NCI-H2081 (cell line): ENCODE measurements at places on chromosomes 4 and X.

DNA sequence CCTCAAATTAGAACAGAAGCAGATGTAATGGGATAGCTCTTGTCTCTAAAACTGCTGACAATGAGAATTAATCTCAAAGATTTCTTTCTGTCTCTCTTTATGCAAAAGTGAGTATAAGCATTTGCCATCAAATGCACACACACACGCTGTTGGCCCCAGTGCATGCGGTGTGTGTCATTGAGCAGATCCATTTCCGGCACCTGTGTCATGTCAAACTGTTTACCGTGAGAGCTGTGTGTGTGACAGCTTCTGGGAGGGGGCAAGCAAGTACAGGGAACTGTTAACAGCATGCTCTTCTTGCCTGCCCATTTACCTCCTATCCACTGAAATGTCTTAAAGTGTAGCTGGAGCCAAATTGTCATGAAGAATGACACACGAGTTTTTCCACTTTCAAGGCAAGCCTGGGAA is 297.9 kb upstream of the FAT4 start:
- DNase-seq = no peak

DNA sequence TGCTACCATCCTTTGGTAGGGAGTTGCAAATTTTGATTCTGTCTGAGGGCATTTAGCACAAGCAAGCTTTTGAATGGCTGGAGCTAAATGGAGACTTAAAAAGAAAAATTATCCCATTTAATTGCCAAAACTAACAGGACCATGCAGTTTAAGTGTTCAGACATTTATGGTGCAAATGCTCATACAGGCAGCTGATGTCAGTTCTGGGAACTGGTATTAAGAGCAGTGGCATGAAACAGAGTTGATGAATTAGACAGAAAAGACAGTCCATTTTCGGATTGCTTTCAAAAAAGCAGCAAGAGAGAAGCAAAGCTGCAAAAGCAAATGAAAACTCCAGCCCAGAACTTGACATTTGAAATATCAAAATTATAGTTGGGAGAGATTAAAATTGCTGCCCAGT is 1.3 kb downstream of the SCRG1 start:
- DNase-seq = no peak

DNA sequence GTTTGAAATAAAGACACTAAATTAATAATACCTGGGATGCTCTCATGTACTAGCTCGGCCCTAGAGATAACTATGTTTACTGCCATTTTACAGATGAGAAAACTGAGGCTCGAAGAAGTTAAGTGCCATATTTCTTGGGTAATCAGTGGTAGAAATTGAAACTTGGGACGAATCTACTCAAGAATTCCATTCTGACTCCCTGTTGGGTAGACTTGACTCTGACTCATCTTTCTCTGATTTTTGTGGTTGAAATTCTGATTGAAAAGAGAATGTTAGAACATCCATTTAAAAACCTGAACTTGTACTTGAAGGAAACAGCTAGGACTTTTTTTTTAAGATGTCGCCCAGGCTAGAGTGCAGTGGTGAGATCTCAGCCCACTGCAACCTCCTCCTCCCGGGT is 50.1 kb upstream of the NSUN7 start:
- no peak for DNase-seq

DNA sequence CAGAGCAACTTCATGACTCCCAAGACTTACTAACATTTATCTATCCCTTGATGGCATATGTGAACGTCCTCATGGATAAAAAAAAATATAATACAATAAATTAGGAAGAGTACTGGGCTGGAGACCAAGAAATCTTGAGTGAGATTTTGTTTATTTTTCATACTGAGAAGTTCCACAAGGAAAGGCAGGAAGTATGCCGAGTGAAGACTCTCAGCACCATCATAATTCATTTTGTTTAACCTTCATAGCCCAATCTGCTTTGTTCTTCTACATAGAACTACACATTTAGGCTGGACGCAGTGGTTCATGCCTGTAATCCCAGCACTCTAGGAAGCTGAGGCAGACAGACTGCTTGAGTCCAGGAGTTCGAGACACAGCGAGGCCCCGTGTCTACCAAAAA is 198.3 kb downstream of the NSUN7 start:
- no peak for DNase-seq

GRCh38 chr4:1850276-1850675 is 5.7 kb downstream of the LETM1 start:
- DNase-seq = no peak

DNA sequence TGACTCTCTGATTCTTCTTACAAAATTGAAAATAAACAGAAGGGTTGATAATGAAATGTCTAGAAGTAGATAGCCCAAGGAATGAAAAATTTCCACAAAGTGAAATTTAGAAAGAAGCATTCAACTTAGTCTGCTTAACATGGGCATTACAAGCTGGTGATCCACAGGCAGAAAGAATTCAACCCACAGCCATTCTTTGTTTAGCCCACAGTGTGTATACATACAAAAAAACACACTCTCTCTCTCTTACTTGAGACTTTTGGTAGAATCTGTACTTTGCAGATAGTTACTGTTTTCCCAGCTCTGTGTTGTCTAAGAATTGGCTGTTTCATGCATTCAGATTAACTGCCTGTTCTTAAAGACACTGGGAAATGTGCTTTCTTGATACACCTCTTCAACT is 159.8 kb downstream of the SLC4A4 start:
- no peak for DNase-seq

DNA sequence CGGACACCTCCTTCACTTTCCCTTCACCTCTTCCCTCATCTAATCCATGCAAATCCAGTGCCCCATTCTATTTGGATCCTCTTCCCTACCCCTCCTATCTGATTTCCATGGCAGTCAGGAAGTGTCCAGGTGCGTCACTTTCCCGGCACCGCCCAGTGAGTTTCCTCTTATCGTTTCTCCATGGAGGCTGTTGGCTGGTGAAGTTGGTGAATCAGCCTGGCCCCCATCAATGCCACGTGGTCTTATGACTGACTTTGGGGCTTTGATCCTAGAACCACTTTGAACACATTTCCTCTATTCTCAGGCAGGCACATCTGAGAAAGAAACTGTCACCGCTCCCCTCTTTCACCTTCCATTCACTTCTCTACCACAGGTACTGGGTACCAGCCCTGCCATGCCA is 137.8 kb downstream of the CEP135 start:
- no peak for DNase-seq

GRCh38 chrX:136210243-136210642 is 41.0 kb downstream of the MAP7D3 start:
- no peak for DNase-seq

GRCh38 chr4:129322920-129323319 is 227.0 kb downstream of the C4orf33 start:
- DNase-seq = no peak

- no peak for DNase-seq
Measured at GRCh38 chr4:161203865-161204264, 959.9 kb downstream of the FSTL5 start.

DNA sequence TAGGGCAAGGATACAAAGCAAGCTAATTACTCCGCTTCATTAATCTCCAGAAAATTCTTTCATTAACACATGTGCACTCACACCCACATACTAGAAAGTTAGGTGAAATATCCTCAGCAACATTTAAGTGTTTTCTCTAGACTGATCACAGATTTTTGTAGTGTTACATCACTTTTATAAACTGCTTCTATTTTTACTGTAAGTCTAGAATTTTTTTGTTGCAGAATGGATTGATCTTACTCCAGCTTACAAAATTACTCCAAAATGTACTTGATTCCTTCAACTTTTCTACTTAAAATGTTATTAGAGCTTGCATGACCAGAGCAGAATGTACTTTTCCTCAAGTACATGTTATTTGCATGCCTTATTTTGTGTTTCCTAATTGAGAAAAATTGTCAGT is 2325.2 kb downstream of the PCDH7 start:
- no peak for DNase-seq

DNA sequence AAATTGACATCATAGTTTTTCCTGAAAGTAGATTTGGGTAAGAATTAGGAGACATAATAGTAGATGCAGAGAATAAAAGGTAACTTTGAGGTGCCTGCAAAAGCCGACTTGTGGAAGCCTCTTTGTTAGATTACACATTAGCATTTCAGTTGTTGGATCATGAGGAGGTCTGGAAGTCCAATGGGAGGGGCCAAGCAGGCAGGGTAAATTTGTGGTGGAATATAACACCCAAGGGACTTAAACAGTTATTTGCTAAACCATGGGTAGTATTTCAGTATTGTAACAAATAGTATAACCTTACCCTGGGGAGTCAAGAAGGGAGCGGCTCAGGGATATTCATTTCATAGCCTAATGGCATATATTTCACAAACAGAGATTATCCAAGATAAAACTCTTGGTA is 810.7 kb upstream of the AMOT start:
- peak; percentile 12 for DNase-seq

- DNase-seq = no peak
Measured at GRCh38 chrX:37348231-37348970, 763 bp upstream of the PRRG1 start.

GRCh38 chrX:154595559-154596249 is 10.8 kb downstream of the CTAG1A start:
- no peak for DNase-seq

DNA sequence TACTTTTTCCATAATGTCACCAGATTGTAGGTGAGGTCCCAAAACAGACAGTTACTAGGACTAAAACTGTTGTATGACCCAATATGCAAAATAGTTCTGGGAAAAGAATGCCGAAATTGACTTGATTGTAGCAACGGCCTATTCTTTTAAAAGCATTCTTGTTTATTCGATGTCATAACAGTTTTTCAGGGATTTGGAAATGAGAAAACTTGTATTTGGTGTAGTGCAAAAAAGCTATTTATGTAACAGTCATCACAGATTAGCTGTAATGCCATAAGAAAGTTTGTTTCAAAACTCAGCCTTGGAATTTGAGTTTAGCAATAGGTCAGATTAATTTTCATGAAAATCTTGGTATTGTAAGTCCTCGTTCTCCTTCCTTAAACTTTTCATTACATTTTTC is 69.2 kb upstream of the DIAPH2 start:
- DNase-seq = no peak

- no peak for DNase-seq
Measured at GRCh38 chr4:164095313-164096110, 601.0 kb downstream of the TMA16 start.

DNA sequence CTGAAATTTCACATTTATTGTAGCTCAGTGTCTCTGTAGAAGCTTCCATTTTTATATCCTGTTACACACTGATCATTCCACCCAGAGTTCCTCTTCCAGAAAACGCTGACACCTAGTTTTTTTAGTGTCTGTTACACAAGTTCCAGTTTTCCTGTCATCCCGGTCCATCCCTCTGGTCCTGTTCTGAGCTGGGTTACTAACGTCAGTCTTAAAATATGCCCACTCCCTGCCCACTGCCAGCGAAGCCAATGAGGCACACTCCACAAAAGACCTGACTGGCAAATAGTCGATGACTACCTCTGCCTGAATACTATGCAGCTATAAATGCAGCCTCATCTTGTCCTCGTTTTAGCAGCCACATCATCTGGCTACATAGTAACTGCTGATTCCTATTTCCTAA is 30.9 kb upstream of the DDX3X start:
- DNase-seq = no peak

DNA sequence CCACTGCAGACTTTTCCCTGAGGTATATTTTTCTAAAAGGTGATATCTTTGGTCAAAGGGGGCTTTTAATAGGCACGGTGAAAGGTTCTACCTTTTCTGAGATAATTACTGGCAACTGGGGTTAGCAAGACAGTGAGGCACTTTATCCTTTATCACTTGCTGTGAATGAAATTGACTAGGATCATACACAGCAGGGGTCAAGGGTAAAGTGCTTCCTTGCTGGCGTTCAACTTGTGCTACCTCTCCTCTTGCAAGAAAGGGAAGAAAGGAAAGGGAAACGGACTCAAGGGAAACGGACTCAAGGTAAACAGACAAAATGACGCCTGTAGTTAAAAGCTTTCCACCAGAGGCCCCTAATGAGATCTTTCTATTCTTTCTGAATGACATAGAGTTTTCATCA is 78.6 kb upstream of the RAPGEF2 start:
- no peak for DNase-seq

- DNase-seq = peak; percentile 49
Measured at GRCh38 chr4:75939890-75940691, 722 bp downstream of the NAAA start.

DNA sequence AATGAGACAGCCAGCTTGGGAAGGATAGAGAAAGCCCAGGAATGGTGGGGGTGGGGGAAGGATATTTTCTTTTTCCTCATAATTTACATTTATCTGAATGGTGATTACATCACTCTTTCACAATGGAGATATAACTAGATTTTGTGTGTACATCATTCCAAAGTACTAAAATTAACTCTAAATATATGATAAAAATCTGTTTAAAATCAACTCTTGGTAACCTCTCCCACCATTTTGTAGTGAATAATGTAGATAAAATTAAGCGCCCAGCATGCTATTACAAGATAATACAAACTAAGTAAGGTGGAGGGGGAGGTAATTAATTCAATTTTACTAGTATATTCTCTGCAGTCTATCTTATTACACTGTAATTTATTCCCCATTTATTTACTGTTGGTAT is 78.9 kb downstream of the NCAPG start:
- DNase-seq = no peak

- no peak for DNase-seq
Measured at GRCh38 chr4:1932736-1933135, 61.5 kb downstream of the NSD2 start.

DNA sequence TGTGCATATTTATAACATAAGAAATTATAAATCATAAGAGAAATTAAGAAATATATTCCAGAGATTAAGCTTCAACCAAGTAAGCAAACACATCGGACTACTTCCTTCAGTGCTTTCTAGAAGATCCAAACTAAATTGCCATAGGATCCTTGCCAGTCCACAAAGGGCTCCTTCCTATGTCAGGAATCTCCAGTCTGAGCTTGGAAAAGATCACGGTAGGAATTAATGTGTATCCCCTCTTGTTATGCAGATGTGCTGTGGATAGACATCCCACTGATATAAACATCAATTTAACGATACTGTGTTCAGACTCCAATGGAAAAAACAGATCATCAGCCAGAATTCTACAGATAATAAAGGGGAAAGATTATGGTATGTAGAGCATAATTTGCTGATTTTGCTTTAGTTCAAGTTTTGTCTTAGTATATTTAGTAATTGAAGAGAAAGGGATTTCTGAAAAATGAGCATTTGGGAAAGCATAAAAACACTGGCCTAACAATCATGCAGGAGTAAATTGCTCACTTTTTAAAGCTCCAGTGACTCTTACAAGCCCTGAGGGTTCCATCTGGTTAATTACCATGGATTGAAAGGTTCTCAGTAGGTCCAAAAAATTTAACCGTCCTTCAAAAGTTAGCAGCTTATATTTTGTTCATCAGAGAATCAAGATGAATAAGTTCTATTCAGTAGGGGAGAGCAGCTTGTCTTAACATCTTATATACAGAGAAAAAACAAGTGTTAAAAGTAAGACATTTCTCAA is 65.9 kb downstream of the HHIP start:
- peak; percentile 3 for DNase-seq

GRCh38 chr4:112916868-112917267 is 132.6 kb upstream of the ANK2 start:
- DNase-seq = no peak

DNA sequence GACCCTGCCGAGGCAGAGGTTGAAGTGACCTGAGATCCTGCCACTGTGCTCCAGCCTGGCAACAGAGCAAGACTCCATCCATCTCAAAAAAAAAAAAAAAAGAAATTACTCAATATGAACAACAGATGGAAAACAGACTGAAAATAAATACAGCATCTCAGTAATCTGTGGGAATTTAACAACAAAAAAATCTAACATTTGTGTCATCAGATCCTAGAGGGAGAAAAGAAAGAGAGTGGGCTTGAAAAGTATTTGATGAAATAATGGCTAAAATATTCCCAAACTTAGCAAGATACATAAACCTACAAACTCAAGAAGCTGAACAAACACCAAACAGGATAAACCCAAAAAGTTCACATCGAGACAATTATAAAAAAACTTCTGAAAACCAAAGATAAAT is 84.7 kb downstream of the CENPC start:
- DNase-seq = no peak

- DNase-seq = no peak
Measured at GRCh38 chrX:16144420-16144819, 21.1 kb downstream of the GRPR start.
